ENCODE measurements at places on chromosomes 7 and 10.

DNA sequence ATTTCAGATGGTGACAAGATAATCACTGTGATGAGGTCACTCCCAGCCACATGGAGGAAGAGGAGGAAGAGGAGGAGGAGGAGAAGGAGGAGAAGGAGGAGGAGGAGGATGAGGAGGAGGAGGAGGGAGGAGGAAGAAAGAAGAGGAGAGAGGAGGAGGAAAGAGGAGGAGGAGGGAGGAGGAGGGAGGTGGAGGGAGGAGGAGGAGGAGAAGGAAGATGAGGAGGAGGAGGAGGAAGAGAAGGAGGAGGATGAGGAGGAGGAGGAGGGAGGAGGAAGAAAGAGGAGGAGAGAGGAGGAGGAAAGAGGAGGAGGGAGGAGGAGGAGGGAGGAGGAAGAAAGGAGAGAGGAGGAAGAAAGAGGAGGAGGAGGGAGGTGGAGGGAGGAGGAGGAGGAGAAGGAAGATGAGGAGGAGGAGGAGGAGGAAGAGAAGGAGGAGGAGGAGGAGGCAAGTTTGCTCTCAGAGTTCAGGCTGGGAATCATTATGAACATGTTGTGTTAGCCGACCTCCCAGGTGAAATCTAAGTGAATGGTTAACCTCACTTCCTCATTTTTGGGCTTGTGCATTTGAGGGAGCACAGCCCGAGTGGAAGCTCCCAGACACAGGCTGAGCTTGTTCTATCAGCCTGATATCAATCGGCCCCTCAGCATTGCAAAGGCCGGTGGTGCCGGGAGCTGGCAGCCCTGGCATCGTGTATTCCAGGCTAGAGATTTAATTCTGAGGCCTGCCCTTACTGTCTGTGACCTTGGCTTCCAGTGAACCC lies 236.2 kb upstream of the PITRM1 start:
- peak; percentile 35 for DNase-seq

GRCh38 chr7:112567388-112567787 lies 86.6 kb downstream of the LSMEM1 start:
- DNase-seq: no peak

GRCh38 chr10:49407552-49408137 lies 11.8 kb upstream of the DRGX start:
- peak; percentile 85 for DNase-seq

DNA sequence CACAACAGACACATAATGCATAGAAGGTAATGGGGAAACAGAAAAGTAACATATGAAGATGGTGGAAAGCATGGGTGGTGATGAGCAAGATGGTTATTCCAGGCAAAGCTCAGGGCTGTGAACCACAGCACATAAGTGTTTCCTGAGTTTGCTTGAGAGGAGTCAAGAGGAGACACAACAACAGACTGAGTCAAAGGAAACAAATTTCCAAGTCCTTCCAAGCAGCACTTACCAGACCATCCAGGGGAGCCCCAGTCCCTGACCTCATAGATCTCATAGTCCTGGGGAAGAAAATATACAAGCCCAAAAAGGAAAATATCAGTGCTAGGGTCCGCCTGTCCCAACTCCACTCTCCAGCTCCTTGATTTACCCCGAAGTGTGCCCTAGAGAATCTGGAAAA lies 216.6 kb upstream of the FZD1 start:
- no peak for DNase-seq

GRCh38 chr7:21318916-21319270 lies 109.0 kb upstream of the SP4 start:
- DNase-seq: no peak

DNA sequence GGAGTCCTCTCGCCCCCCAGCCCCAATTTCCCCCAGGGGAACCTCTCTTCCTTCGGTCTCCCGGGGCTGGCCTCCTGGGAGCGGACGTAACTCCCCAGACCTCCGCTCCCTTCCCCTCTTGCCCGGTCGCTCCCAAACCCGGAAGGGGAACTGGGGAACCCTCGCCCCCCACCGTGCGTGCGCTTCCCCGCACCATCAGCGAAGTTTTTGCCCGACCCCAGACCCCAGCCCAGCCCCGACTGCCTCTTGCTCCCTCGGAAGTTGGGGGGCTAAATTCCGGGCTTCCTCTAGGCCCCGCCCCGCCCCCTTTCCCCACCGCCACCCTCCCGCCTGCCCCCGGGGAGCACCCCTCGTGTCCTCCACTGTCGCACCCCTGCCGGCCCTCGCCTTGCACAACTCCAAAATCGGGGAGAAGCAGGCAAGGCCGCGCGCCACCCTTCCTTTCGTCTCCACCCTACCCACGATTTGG lies 436 bp downstream of the GNB2 start:
- peak; percentile 75 for DNase-seq

- DNase-seq: no peak
Observed at GRCh38 chr7:139852482-139852845, 23.4 kb downstream of the TBXAS1 start.

- DNase-seq: no peak
Observed at GRCh38 chr10:14024329-14025202, 306.2 kb downstream of the FRMD4A start.

DNA sequence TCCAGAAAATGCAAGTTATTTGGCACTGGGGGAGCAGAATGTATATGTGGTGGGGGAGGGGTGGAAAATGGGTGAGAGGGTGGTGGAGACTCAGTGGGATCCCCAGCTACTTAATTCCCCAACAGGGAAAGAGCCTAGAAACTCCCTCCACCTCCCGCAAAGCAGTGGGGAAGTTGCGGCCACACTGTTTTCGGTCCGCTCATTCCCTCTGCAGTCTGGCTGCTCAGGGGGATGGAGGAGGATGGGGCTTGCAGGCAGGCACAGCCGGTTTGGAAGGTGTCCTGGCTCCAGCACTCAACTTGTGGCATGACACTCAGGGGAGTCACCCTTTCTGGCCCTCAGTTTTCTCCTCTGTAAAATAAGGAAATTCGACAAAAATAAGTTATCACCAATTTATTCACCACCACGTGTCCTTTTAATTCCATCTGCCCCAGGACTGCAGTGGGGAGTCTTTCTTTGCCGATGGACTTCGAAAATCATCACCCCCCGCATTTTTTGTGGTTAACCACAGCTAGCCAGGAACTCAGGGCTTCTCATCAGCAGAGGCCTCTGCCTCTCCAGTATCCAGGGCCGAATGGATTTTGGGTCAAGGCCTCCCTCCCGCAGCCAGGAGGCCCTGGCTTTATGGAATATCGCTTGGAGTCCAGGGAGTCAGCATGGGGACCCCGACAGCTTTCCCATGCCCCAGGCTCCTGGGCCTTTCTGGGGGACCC lies 1.6 kb upstream of the HTRA1 start:
- DNase-seq: no peak

GRCh38 chr10:48805848-48806247 lies 121.2 kb downstream of the WDFY4 start:
- DNase-seq: no peak

- DNase-seq: no peak
Observed at GRCh38 chr7:158312789-158313188, 274.8 kb downstream of the PTPRN2 start.

GRCh38 chr10:100498059-100498458 lies 21.6 kb downstream of the SEC31B start:
- no peak for DNase-seq

DNA sequence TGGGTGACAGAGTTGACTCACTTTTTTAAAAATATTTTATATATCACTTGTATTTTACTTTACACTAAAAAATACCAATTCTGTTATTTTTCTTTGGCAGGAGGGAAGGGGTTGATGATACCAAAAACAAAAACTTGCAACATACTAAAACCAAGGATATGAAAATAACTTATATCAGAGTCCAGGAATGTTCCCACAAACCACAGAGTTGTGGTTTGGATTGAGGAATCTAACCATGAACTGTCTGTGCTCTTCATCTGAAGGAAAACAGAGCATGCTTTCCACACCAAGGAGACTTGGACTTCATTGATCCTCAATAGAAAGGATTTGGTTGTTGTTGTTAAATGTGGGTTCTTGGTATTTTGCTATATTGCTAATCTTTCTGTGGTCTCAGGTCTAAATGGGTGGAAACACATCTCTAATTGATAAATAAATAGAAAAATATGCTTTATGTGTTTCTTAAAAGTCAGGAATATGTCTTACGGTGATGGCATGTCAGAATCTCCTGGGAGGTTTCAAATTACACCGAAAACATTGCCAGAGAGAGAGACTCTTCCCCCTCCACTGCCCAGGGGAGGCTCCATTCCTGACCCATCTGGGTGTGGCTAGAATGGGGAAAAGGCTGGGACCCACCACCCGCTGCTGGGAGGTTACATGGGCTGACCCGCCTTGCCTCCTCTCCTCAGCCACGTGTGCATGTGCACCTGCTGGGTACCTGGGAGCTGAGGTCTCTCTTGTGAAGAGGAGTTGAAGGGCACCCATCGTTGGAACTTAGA lies 46.9 kb upstream of the STK17A start:
- no peak for DNase-seq

- DNase-seq: peak; percentile 68
Observed at GRCh38 chr10:29517352-29517923, 117.3 kb downstream of the SVIL start.

DNA sequence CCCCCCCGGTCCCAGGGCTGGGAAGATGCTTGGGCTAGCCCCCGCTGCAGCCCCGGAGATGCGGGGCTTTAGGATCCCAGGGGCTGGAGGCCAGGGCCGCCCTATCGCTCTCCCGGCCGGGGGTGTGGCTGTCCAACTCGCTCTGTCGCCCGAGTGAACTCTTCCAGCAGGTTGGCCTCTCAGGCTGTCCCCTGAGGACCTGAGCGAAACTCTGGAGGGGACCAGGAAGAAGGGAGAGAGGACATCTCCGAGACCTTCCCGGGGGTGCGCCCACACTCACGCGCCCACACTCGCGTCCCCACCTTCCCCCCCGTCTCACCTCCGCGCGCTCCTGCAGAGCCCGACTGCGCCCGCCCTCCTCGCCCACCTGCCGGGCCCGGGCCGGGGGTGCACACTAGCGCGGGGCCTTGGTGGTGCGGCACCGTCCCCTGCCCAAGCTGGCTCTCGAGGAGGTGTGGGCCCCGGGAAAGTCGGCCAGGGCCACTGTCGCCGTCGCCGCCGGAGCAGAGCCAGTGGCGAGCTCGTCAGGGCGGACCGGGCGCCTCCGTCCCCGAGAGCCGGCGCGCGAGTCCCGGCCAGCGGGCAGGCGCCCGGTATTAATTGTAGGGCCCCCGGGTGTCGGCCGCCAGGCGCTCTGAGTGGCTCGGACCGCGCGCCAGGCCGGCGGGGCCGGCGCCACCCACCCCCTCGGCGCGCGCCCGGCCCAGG lies 101.7 kb upstream of the SVIL start:
- DNase-seq: peak; percentile 56

DNA sequence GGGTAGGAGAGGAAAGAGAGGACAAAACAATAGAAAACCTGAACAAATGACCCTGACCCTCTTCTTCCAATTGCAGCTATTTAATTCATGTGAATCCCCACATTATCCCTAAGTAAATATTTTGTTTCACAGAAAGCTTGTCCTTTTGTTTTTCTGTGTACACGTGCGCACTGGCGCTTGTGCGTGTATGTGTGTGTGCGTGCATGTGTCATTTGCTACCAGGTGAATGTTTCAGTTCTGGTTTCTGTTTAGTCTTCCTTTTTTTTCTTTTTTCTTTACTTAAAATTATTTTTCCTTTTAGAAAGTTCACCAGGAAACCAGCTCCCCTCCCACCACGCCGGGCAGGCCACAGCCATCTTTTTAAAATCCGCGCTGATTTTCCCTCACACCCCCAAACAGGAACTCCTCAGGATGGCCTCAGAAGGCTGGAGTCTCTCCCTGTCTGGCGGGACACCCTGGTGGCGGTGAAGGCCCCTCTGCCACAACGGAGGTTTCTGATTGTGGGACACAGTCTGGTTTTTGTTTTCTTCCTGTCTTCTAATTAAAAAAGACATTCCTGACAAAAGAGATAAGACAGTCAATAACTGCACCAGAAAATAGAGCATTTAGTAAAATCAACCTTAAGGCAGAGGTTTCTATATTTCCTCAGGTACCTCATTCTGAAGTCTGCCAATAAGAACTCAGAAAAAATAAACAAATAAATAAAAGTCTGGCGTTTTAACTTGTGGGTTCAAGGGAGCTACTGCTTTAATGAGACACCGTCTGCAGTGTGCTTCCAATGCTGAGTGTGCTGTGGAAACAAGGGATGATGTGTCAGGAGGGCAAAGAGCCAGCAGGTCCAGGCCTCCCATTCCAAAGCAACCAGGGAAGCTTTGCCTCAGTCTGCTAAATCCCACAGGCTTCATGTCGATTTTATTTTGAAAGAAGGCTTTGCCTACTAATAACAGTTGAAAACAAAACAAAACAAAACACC lies 17.4 kb downstream of the IRF5 start:
- DNase-seq: no peak

DNA sequence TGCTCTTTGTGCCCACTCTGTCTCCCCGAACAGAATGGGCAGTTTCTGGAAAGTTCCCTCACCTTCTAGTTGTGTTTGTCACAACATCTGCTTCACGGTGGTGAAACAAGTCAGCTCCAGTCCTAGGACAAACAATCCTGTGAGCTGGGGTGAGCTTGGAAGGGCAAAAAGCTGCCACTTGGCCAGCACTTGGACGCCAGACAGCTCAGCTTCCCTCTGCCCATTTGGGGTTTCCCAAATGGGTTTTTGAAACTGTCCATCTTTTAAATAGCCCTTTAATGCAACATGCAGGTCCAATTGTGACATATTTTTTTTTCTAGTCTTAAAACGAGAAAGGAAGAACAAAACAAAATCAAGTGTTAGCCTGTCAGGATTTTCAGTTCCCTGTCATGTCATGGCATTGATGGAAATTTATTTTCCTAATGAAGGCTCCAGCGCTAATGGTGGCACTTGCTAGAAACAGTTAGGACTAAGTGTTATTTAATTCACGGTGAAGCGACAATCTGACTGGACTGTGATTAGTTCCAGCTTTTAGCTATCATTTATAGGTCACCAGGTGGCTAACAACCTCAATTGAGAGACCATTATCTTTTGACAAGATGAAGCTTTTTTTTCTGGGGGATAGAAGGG lies 181.7 kb downstream of the MYOF start:
- no peak for DNase-seq

DNA sequence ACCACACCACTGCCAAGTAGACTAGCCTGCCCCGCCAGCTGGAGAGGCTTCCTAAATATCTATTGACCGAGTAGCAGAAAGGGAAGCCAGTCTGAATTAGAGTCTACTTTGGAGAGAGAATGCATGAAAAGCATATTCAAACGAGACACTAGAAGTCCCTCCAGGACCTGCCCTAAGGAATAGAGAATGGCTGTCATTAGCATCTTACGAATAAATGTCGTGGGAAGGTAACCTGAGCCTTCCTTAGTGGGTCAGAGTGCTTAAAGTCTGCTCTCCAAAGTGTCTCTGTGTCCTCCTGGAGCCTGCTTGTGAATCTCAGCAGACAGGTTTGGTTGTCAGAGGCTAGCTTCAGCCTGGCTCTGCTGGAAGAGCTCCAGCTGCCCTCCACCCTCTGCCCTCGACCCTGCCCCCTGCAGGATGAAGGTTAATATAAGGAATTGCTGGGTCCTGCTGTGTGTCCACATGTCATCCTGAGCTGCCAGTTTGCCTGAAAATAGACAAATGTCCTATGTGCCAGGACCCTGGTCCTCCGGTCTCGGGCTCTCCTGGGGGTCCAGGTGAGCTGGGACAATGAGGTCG lies 33.4 kb downstream of the FAM241B start:
- DNase-seq: peak; percentile 42

GRCh38 chr7:157250605-157251228 lies 86.1 kb upstream of the DNAJB6 start:
- DNase-seq: peak; percentile 88

Data from hematopoietic multipotent progenitor cell treated with erythropoietin and hydrocortisone succinate and interleukin-3 and kit ligand, for 4 days (in vitro differentiated cells).